ENCODE measurements at places on chromosomes 7 and 10. TPM values are rescaled to one million over a fixed set of nuclear protein-coding genes. Genes with fewer than 3 reads are reported as not detected.

- H3K4me1 ChIP-seq, result no peaks in the 10 kb centered on the region
- no peaks in the 10 kb centered on the region for H3K36me3 ChIP-seq
- no peaks in the 10 kb centered on the region for H3K27me3 ChIP-seq
- no peak overlapping the region for H3K4me3 ChIP-seq
- no peak for DNase-seq
- H3K27ac ChIP-seq, result no peak overlapping the region
Measured at GRCh38 chr7:88280801-88281200, 25.9 kb downstream of the STEAP4 start.

GRCh38 chr7:139774376-139774775 is 3.4 kb downstream of the HIPK2 start:
- no peaks in the 10 kb centered on the region for H3K36me3 ChIP-seq
- no peak overlapping the region for H3K4me3 ChIP-seq
- H3K27me3 ChIP-seq, result no peaks in the 10 kb centered on the region
- no peak for DNase-seq
- H3K4me1 ChIP-seq, result peaks cover 12% of the 10 kb centered on the region

Gene RHOBTB1
- not detected for total RNA-seq

DNA sequence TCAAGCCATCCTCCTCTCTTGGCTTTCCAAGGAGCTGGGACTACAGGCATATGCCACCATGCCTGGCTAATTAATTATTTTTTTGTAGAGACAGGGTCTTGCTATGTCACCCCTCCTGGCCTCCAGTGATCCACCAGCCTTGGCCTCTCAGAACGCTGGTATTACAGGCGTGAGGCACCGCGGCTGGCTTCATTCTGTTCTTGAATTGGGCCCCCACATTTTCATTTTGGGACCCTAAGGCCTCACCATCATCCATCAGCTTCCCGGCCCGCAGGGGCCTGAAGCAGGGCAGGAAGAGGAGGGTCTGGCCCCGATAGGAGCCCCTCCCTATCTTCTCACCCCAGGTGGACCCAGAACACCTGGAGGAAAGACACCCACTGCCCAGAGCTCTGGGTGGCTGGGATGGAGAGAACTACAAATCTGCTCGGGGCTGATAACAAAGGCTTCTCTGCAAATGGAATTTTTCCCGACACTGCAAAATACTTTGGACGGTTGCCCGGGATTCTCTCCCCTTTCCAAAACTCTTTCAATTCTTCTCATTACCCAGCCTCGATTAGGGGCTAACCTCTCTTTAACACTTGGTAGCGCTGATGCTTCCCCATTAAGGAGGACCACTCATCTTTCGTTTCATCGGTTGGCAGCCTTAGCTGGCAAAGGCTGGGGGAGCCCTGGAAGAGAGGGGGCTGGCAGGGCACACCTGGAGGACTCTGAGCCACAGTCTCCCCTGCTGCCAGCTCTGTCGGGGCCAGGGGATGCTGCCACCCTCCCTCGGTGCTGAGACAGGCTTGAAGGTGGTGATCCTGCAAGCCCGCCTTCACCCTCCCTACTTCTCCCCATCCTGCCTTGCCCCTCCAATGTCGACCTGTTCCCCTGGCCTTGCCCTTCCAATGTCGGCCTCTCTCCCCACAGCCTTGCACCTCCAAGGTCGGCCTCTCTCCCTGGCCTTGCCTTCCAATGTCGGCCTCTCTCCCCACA is 81.0 kb upstream of the GNA12 start:
- DNase-seq, result no peak
- H3K27ac ChIP-seq, result no peak overlapping the region

Gene HOXA2
- 0.47 TPM for total RNA-seq

Gene ZNF800
- 21.5 TPM for total RNA-seq

Gene RASA4B
- 5.6 TPM for total RNA-seq

Gene PNLIPRP1
- total RNA-seq, result not detected

Gene IL6
- not detected for total RNA-seq

- H3K27ac ChIP-seq, result no peak overlapping the region
- no peaks in the 10 kb centered on the region for H3K27me3 ChIP-seq
- no peak for DNase-seq
- no peak overlapping the region for H3K4me3 ChIP-seq
Measured at GRCh38 chr10:33612551-33612950, 278.1 kb upstream of the NRP1 start.

Gene GDF10
- total RNA-seq, result not detected

DNA sequence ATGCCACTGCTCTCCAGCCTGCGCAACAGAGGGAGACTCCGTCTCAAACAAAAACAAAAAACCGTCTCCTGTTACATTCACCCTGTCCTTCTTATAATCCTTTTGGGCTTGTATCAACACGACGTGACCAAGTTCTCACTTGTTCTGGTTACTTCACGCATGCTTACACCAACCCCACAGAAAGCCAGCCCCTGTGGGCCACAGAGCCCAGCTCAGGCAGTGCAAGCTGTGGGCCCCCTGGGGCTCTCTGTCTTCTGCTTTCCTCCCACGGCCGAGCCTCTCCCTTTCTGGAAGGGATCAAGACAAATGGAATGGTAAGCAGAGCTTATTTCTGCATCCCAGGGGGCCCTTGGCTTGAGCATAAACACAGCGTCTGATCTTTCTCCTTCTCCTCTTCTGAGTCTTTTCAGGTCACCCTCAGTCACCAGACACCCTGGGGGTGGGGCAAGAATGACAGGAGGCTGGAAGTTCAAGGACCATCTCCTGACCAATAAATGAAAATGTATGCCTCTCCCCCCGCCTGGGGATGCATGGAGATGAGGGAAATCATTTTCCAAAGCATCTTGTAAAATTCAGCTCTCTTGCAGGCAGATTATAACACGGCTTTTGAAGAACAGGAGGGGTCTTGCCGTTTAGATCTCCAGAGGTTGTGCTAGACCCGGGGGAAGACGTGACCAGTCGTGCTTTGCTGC is 19.0 kb upstream of the TRIM56 start:
- no peak overlapping the region for H3K4me3 ChIP-seq
- DNase-seq, result no peak
- H3K36me3 ChIP-seq, result no peaks in the 10 kb centered on the region
- H3K4me1 ChIP-seq, result no peaks in the 10 kb centered on the region
